Stimulated activated CD4-positive, alpha-beta T cell treated with anti-CD3 and anti-CD28 coated beads, TNF-alpha, amount 100 ng/mL, for 4 hours (primary cell): ENCODE measurements at places on chromosomes 4 and X.

DNA sequence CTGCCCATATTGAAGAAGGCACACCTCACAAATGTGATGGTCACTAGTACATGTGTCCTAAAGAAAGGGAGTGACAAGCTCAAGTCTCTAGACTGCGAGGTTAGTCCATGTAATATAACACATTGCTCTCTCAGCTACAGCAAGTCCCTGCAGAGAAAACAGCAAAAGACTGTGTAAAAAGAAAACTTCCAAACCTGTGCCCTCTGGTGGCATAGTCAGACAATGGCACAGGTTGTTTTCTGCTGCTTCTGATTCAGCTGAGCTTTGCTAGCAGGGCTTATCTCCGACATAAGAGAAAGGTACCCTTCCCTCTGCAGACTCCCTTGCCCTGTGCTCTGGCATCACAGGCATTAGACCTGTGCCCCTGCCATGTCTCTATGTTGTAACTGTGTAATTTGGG lies 1.4 kb upstream of the SERPINA7 start:
- no peak for DNase-seq

GRCh38 chr4:52554612-52555355 lies 104.3 kb downstream of the USP46 start:
- DNase-seq, result no peak

DNA sequence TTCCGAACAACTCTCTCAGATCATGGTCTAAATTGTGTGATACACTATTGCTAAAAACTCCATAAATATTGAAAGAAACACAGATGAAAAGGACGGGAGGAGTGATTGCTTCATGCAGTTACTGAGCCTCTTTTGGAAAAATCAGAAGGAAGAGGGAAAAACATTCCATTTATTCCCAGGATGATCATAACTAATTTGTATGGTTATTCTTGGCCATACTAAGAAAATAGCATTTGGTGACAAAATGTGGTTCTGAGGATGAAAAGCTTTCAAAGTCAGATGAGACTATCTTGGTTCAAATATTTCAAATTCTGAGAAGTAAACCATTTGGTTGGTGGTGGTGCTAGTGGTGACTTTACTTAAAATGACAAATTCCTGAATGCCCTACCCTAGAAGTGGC lies 305.4 kb upstream of the LDB2 start:
- no peak for DNase-seq

- no peak for DNase-seq
These were observed 67.8 kb downstream of the ZNF674 start for GRCh38 chrX:46477435-46477834.

- DNase-seq, result no peak
These were observed 77.4 kb downstream of the HPRT1 start for GRCh38 chrX:134537179-134537955.

DNA sequence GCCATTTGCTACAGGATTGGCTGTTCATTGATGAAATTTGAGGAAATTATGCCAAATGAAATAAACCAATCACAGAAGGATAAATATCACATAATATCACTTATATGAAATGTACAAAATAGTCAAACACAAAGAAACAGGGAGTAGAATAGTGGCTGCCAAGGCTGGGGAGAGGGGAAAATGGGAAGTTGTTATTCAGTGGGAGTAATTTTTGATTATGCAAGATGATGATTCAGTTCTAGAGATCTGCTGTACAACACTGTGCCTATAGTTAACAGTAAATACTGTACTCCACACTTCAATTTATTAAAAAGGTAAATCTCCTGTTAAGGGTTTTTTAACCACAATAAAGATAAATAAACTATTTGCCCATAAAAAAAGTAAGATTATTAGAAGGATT lies 101.1 kb downstream of the TMA16 start:
- DNase-seq, result no peak

DNA sequence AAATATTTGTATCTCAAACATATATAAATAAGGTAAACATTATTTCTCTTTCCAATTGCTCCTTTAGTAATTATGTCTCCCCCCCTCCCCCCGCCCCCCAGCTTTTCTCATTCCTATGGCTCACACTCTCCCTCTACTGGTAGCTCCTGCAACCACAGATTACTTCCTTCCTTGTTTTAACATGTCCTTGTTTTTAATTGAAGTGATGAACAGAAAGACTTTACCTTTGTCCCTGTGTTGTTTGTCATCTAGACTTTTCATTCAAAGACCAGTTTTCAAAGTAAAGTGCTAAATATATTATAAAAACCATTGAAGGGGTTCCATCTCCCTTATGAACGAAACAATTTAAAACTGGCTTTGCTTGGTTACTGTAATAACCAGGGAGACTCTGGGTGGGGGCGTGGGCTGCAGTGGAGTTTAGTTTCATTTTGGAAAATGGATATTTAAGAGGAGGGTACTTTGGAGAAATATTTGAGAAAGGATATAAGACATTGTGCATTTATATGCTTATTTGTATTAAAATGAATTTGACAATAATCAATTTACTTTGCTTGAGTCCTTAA lies 352.9 kb downstream of the RAPGEF2 start:
- no peak for DNase-seq

DNA sequence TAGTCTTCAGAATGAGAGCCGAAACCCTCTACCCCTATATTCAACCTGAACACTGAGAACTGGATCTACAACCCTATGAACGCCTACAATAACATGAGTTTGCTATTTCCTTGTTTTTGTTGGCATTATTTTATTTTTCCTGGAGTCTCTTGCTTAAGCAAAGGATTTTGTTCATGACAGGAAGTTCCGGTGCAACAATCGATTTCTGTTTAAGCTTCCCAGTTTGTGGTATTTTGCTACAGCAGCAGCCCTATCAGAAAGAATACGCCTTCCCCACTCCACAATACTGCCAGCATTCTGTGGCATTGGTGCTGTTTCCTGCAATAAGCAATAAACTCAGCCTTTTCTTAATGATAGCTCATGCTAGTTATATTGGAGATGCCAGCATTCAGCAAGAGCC lies 60.9 kb downstream of the NPY5R start:
- no peak for DNase-seq

- no peak for DNase-seq
These were observed 66.6 kb downstream of the ATP10D start for GRCh38 chr4:47551682-47552081.

DNA sequence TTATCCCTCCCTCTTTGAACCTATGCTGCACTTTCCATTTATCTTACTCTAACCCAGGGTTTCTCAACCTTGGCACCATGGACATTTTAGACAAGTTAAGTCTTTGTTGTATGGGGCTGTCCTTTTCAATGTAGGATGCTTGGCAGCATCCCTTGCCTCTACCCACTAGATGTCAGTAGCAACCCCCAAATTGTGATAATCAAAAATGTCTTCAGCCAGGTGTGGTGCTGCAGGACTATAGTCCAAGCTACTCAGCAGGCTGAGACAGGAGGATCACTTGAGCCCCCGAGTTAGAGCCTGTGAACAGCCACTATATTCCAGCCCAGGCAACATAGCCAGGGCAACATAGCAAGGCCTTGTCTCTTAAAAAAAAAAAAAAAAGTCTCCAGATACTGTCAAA lies 7.0 kb downstream of the LRCH2 start:
- DNase-seq, result no peak

DNA sequence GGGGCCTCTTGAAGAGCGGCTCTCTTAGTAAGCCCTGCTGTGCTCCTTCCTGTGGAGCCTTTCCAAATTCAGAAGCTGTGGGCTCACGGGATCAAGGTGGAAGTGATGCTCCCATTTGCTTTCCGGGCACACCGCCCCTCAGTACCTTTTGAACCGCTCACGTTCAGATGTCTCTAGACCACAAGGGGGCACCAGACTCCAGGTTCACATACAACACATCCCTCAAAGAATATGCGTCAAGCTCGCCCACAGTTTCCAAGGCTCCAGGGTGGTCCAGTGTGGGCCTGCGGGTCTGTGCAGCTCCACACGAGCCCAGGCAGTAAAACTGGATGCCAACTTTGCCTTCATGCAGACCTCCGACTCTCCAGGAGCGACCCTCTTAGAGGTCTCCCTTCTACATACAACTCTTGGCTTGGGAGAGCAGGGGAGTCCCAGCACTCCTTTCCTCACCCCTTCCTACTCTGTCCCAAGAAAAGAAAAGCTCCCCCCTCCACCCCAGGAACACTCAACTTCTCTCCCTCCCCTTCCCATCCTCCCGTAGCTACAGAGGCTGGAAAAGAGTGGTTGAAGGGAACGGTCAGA lies 11.0 kb downstream of the SUPT20HL1 start:
- DNase-seq, result peak; percentile 3

DNA sequence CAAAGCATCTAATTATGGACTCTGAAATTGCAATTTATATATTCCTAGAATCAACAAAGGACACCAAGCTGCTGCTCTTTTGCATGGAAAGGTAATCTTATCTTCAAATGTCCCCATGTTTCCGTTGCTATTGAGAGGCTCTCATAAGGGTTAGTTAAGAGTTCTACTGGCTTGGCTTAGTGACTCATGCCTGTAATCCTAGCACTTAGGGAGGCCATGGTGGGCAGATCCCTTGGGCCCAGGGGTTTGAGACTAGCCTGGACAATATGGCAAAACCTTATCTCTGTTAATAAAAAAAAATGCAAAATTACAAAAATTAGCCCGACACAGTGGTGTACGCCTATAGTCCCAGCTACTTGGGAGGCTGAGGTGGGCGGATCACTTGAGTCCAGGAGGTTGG lies 93.4 kb upstream of the RAPGEF2 start:
- no peak for DNase-seq

DNA sequence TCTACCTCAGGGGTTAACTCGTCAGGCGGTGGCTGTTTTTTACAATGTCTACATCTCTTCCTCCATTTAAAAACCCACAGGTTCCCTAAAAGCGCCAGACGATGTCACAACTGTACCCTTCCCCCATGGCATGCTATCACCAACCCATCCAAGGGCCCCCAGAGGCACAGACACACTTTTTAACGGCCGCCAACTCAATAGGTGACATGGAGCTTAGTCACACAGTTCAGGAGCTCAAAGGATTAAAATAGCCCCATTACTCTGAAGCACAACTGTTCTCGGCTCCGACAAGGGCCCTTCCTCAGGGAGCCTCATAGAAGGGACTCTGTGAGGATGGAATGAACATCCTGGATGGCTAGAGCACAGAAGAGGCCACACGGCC lies 12.4 kb downstream of the SH3KBP1 start:
- DNase-seq, result no peak

DNA sequence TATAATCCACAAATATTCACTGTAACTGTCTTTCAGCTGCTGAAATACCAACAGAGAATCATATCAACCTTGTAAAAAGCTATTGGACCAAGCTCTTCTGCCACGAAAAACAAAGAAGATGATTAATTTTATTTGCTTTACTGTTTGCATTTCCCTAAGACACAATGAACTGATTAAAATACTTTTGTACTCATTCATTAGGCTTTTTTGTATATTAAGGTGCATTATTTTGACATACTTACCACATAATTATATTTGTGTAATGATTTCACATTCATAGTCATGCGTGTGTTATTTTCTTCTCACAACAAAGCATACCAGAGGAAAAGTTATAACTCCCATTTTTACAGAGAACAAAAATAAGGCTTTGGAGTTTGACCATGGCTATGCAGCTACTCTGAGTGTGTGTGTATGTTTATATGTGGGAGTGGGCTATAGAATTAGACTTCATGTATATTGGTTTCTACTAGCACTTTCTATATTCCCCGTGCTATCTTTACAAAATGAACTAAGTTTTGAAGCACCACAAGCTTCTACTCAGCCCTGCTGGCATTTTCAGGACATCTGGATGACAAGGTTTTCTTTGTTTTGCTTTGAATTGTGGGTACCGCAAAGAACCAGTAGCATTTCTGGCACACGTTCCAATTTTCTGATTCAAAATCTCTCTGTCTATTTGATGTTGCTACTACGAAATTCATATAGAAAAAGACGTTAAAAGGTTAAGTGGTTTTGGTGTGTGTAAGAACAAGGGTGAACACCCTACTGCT lies 11.0 kb upstream of the FGF5 start:
- DNase-seq, result no peak

GRCh38 chrX:54044877-54045338 lies 635 bp upstream of the PHF8 start:
- DNase-seq, result no peak

DNA sequence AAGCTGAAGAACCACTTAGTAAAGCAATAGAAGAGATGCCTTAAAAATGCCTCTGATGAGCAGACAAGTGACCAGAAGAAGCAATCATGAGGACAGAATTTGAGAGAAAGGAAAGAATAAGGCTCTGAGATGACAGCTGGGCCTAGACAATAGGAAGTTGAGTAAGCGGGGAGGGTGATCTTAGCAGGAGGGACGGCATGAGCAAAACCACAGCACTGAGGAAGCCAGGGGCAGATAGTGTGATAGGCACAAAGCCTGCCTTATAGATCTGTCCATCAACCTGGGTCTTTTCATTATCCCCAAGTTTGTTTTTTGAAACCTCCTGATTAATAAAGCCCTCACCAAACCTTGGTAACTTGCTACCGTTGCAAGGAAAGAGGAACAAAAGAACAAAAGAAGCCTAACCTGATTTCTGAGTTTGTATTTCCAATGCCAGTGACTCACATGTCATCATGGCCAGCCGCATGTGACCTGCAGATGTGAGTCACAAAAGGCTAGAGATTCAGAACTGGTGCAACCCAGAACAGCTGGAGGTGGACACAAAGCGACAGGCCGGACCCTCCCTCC lies 55.7 kb upstream of the PPARGC1A start:
- DNase-seq, result no peak
